ENCODE measurements at places on chromosomes 13 and 19.

DNA sequence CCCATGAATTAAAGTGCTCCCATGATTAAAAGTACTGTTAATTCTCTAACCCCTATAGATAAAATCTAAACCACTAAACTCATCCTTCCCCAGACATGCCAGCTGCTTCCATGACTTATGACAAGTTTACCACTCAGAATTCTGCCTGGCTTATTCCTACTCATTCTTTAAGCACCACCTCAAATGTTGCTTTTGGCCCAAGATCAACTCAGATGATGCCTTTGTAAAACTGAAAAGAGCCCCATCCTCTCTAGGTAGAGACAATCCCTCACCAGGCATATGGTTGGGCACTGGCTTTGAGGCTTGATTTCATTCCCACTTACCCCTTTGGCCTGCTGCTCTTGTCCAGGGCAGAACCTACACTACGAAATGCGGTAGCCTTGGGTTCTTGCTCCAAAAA lies 250.0 kb downstream of the DNAJC15 start:
- no peak for DNase-seq

DNA sequence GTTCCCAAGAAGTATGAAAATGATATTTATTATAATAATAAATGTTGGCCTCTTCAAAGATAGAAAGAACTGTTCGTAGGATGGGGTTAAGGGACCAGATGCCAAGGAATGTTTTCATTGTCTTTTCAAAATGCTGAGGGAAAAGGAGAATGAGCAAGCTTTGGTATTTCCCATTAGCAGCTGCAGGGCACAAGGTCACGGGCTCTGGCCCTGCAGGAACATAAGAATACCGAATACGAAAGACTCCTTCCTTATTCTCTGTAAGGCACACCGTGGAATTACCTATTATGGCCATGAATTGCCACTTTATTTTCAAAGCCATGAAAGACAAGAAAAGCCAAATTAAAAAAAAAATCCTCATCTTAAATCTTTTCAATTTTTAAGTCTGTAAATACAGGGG lies 49.6 kb upstream of the OLFM4 start:
- no peak for DNase-seq

DNA sequence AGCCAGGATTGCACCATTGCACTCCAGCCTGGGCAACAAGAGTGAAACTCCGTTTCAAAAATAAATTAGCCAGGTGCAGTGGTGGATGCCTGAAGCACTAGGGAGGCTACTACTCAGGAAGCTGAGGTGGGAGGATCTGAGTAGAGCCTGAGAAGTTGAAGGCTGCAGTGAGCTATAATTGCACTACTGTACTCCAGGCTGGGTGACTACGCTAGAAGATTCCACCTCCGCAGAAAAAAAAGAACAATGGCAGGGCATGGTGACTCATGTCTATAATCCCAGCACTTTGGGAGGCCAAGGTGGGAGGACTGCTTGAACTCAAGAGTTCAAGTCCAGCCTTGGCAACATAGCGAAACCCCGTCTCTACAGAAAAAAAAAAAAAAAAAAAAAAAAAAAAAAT lies 20.5 kb downstream of the HAUS8 start:
- no peak for DNase-seq

DNA sequence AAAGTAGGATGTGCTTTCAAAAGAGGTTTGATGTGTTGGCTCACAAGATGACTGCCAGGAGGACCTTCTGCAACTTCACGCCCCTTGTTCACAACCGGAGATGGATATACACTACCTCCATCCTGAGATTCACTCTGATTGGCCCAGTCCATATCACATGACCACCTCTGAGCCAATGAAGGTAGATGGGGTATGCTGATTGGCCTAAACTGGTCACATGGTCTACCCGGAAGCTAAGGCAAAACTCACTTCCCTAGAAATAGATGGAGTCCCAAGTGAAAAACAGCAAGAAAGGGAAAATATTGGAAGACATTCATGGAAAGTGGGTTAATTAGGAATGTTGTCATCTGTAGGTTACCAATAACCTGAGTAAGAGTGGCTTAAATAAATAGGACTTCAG lies 119.7 kb upstream of the MRI1 start:
- no peak for DNase-seq

DNA sequence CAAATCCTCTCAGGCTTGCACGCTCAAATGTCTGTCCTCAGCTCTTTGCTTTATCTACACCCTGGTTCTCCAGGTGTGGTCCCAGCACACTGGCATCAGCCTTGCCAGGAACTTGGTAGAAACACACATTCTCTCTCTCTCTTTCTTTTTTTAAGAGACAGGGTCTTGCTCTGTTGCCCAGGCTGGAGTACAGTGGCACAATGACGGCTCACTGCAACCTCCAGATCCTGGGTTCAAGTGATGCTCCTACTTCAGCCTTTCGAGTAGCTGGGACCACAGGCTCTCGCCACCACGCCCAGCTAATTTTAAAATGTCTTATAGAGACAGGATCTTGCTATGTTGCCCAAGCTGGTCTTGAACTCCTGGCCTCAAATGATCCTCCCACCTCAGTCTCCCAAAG lies 20.8 kb downstream of the ADGRL1 start:
- no peak for DNase-seq

GRCh38 chr13:90792335-90792734 lies 555.2 kb upstream of the MIR17HG start:
- no peak for DNase-seq

- no peak for DNase-seq
These were observed 38.6 kb upstream of the LAMP1 start for GRCh38 chr13:113258321-113259054.

DNA sequence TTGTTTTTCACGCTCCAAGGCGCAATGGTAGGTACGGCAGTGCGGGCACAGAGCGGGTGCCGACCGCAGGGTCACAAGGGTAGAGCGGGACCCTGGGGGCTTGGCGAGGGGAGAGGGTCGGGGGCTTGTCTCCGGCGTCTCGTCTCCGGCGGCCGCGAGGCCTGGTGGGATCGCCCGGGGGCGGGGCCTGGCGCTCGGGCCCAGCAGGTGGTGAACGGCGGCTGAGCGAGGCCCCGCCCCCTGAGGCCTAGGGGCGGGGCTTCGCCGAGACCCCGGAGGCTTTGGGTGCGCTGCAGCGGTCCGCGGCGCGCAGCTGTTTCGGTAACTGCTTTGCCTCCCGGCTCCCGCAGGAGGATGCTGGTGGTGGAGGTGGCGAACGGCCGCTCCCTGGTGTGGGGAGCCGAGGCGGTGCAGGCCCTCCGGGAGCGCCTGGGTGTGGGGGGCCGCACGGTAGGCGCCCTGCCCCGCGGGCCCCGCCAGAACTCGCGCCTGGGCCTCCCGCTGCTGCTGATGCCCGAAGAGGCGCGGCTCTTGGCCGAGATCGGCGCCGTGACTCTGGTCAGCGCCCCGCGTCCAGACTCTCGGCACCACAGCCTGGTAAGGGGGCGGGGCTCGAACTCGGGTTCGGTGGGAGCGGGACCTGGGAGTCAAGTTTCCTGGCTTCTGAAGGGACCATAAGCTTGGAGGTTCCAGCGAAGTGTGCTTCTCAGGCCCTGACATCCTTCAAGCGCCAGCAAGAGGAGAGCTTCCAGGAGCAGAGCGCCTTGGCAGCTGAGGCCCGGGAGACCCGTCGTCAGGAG lies at the start of gene TSEN34:
TSEN34 (plus strand) TSS at position 298 of the 800 bp plus-strand sequence; CDS start at position 355, 57 bp downstream.
- peak; percentile 77 for DNase-seq

DNA sequence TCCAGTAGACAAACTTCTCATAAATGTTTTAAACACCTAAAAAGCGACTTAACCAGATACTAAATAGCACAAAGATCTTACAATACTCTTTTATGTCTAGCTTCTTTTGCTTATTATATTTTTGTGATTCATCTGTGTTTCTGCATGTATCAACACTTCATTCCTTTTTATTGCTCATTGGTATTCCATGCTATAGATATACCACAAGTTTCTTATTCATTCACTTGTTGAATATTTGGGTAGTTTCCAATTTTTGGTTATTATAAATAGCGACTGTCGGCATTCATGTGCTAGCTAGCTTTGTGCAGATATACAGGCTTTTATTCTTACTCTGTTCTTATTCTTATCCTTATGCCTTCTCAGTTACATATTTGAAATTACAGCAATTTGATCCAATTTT lies 50.0 kb upstream of the RGCC start:
- no peak for DNase-seq

GRCh38 chr19:7909471-7910067 lies 5.1 kb upstream of the TGFBR3L start:
- DNase-seq = no peak

DNA sequence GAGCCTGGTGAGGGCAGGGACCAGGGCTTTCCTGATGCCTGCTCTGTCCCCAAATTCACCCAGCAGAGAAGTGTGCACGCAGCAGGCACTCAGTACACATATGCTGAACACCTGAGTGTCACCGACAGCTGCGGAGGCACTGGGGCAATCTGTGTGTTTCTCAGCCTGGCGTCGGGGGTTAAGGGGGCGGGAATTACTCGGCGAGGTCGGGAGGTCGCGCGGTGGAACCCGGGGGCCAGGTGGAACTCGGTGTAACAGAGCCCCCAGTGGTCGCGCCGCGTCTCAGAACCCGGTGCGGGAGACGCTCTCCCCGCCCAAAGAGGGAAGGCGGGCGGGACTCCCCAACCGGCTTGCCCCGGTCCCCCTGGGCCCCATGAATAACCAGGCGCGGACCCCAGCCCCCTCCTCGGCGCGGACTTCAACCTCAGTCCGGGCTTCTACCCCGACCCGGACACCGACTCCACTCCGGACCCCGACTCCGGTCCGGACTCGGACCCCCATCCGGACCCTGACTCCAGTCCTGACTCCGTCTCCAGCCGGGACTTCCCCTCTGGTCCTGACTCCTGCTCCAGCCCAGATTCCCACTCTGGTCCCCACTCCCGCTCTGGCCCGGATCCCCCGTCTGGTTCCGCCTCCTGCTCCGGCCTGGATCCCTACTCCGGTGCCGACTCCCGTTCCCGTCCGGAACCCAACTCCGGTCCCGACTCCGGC lies at the start of gene SELENOV:
SELENOV (plus strand) TSS at position 300 of the 711 bp plus-strand sequence; CDS start at position 374, 74 bp downstream.
- DNase-seq = no peak

GRCh38 chr19:4593409-4593851 lies 33.9 kb upstream of the SEMA6B start:
- DNase-seq = no peak

DNA sequence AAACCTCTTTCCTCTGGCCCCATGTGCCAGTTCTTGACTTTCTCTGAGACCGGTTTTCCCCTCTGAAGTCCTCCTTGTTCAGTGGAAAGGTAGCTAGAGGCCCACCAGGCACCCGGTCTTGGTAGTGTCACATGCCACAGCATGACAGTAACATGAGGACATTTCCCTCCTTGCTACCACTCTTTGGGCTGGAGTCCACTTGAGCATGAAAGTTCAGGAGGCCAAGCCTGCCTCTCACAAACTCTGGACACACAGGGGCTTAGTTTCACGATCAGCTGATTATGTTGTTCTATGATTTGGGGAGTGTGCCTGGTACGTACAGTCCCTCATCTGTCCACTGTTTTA lies 45.6 kb downstream of the NFIX start:
- DNase-seq = no peak

GRCh38 chr13:45194081-45194939 lies 6.5 kb downstream of the KCTD4 start:
- DNase-seq = no peak

- no peak for DNase-seq
These were observed 119.2 kb downstream of the GPC6 start for GRCh38 chr13:93345770-93346169.

GRCh38 chr19:7506385-7507328 lies 9.2 kb upstream of the ZNF358 start:
- no peak for DNase-seq

DNA sequence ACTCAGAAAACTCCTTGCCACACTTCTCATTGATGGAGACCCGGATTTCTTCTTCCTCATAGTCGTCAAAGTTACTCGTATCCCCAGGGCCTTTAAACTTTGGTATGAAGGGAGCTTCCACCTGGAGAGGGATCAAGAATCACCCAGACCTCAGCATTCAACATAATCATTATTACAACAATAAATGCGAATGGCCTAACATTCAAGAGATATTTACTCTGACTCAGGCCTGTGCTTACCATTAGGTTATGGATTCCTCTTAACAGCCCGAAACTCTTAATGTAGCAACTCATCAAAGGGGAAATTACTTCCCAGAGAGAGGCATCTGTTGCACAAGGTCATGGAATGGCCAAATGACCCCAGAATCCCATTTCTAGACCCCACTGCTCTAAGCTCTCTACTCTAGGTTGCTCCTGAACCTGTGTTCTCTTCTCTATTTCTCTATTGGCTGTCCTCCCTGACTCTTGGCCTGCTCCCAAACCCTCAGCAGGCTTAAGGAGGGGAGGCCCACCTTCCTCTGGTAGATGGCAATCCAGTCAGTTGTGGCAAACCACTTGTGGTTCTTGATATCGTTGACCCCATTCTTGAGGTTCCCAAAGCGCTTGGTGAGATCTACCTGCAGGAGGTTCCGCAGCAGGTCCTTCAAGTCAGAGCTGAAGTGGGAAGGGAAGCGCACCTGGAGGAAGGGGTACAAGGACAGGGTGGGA lies 2.7 kb upstream of the SAMD1 start:
- DNase-seq = no peak

GRCh38 chr13:98992355-98992754 lies 14.5 kb upstream of the DOCK9 start:
- no peak for DNase-seq

DNA sequence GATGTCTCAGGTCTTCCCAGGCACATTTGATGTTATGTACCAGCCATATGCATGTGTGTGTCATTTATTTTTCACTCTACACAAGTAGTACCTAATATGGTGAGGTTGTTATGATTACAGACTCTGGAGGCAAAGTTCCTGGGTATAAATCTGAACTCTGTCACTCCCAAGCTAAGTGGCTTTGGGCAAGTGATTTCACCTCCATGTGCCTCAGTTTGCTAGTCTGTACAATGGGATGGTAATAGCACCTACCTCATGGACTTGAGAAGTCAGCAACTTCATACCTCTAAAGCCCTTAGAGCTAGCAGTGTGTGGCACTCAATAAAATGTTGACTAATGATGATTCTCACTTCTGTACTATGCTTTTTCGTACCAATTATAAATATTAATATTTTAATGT lies 3.9 kb upstream of the CATSPERG start:
- DNase-seq = no peak

DNA sequence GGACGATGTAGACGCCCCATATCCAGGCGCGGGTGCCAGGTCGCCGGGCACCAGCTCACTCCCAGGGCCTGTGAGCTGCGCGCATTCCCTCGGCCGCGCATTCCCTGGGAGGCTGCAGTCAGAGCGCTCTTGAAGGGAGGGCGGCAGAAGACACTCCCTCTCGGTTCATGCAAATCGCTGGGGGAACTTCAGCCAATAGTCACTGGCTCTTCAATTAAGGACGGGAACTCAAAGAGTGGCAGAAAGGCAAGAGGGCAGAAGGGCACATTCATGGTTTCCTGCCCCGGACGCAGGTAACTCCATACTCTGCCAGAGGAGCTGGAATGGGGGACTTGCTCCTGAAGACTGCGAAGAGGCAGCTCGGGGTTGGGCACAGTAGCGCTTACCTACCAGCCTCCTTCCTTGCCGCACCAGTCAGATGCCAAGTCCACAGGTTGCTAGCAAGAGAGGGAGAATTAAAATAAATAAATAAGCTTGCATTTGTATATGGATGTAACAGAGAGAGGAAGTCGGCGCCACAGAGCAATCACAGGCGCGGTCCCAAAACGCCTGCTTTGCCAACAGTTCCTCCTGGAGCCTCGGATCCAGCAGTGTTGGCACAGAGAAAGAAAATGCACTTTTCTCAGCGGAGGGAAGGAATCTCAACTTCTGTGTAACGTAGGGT lies 459 bp downstream of the PCDH20 start:
- DNase-seq = no peak

- DNase-seq = no peak
These were observed 530 bp downstream of the MAU2 start for GRCh38 chr19:19321141-19321577.

GRCh38 chr19:48772503-48772953 lies 17.2 kb downstream of the FGF21 start:
- no peak for DNase-seq

- DNase-seq = no peak
These were observed 29.9 kb downstream of the CEBPG start for GRCh38 chr19:33403221-33403972.

- no peak for DNase-seq
These were observed 25.7 kb downstream of the CCNE1 start for GRCh38 chr19:29837448-29837981.

Data from activated gamma-delta T cell treated with anti-CD3 and anti-CD28 coated beads, Interleukin-2, amount 50 U/mL, for 16 hours (primary cell).